ENCODE measurements at places on chromosomes 5 and 9.

- DNase-seq, result no peak
These were observed 61.8 kb upstream of the MAMDC2 start for GRCh38 chr9:69981686-69982445.

DNA sequence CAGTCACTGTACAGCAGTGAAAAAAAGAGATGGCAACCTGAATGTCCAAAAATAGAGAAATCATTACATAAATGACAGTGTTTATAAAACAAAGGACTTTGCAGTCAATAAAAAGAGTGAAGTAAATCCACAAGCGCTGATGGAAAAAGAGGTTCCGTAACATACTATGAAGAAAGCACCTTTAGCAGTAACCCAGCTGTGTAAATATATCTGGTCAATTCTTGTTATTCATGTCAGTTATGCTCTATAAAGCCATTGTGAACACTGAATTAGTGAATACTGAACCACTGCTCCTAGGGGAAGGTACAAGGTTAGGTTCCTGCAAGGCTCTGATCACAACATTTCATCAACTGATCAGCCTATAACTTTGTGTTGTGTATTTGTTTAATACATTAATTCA, 39.5 kb downstream of the CCNJL start:
- no peak for DNase-seq

DNA sequence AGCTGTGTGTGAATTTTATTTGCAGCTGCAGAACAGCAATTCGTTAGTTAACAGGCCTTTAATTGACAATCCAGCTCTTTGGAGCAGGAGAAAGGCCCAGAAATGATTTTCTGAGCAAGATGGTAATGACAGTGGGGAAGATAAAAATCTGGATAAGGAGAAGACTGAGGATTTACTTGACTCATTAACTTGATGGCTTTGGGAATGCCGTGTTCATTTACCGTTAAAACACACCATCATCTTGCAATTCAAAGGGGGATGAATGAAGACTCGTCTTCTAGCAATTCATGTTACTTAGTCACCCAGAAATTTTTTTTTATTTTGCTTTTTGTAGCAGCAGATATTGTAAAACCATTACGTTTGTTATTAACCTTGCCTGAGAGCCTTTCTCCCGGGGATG, 52.0 kb downstream of the PTTG1 start:
- no peak for DNase-seq

GRCh38 chr5:135212361-135213026, 178.5 kb upstream of the PITX1 start:
- no peak for DNase-seq

DNA sequence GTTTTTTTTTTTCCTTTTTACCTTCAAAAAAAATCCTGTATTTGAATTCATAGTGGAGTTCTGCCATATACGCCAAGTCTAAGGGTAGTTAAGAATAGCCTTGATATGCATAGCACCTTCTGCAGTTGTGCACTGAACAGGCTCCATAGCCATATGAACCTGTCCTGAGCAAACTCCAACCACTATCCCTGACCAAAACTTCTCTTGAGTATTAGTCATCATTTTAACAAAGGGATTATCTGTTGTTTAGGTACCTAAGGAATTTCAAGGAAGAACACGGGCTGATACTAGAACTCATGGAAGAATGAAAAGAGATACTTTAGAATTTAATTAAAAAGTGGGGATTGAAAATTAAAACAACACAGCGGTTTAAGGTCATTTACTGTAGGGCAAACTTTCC, 1.9 kb upstream of the FBXO38 start:
- no peak for DNase-seq

- no peak for DNase-seq
These were observed 54.7 kb downstream of the NAA35 start for GRCh38 chr9:85995599-85995998.

DNA sequence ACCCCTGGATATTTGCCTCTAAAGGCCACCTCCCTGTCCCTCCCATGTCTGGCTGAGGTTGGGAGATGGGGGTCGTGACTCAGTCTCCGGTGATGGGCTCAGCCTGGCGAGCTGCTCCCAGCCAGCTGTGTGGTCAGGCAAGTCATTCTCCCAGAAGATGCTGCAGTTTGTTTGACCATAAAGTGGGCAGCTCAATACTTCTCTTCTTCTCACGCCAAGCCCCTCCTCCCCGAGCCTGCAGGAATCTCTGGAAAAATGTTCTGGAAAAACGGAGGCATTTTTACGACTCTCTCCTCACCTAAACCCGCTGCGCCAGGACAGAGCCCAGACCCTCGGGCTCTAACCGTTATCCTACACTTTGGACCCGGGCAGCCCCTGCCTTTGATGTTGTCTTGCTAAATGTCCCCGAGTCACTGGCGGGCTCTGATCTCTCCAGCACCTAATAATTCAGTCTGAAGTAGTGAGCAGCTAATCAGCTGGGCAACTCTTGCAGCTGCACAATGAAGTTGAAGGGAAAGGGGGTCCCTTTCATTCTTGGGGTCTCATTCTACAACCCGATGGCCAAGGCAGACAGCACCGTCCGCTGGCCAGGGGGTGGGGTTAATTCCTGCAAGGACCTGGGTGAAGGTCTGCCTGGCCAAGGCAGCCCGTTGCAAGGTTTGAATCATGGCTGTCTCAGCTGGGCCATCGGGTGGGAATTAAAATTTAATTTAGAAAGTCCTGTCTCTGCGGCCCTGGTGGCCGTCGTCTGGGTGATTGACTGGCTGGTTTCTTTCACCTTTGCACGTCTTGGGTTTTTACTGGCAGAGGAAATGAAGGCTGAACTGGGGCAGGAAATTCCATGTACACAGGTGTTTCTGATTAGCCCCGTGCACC, 12.3 kb downstream of the DCANP1 start:
- DNase-seq, result no peak

- DNase-seq, result no peak
These were observed 30.0 kb upstream of the RECK start for GRCh38 chr9:36006549-36007315.

GRCh38 chr5:64746446-64746845, 22.0 kb downstream of the SREK1IP1 start:
- no peak for DNase-seq

DNA sequence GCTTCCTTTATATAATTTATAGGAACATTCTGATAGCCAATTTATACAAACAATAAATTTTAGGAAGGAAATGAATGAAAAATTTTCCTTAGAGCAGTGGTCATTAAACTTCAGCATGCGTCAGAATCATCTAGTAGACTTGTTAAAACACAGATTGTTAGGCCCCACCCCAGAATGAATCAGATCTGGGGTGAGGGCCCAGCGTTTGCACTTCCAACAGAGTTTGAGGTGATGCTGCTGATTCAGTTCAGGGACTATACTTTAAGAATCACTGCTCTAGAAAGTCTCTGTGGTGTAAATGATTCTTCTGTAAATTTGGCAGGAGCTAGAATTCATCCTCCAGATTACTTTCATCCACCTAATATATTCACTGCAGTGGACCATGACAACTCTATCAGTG, 80.4 kb downstream of the SLC12A2 start:
- no peak for DNase-seq

DNA sequence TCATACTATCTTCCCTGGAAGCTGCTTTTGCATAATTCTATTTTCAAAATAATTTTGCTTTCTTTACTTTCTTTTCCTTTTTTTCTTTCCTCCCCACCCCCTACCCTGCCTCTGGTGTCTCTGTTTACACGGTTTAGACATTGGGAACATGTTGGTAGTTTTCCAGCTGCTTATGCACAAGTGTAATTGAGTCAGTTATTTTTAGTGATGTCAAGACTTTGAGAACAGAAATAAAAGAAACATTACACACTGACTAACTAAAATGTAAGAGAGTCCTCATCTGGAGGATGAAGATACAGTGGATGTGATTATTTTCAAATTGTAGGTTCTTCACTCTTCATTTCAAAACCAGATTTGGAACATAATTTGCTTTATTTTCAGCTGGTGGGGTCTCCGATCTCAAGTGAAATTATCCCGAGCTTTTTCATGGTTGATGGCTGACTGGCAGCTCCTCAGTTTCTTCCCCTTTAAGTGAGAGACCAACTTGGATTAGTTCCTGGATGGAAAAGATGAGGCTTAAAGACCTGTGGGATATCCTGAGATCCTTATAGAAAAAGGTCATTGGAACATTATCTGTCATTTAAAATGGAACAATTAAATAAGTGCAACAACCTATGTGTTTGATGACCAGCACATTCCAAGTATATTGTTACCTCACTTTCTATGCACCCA, 154.4 kb upstream of the ZNF462 start:
- no peak for DNase-seq

DNA sequence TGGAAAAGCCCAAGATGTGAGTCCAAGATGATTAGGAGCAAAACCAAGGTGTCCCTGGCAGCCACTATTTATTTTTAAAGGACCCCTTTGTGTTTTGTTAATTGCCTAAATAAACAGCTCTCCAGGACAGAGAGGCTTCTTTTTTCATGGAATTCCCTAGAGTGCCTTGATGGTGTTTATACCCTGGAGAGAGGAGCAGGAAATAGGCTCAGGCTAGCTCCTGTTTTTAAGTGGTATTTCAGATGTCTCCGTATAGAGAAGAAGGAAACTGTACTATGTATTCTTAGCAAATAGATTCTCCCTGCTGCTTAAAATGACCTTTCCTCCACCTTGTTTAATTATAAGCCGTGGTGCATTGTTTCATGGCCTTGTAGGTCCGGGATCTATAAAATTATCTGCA, 292.4 kb downstream of the CD180 start:
- no peak for DNase-seq

DNA sequence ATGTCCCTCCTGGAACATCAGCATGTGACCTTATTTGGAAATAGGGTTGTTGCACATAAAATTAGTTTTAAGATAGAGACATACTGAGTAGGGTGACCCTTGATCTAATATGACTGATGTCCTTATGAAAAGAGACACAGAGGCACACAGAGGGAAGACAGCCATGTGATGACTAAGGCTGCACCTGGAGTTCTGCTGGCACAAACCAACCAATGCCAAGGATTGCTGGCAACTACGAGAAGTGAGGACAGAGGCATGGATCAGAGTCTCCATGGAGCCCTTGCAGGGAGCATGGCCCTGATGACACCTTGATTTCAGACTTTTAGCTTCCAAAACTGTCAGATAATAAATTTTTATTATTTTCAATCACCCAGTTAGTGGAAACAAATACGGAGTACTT, 101.9 kb downstream of the FBXL7 start:
- DNase-seq, result no peak

GRCh38 chr5:64822320-64822719, 53.6 kb downstream of the CWC27 start:
- no peak for DNase-seq

All from NCI-H1048 (cell line).